ENCODE measurements at places on chromosomes 3 and 15.

GRCh38 chr3:26638113-26638512 lies 15.5 kb downstream of the LRRC3B start:
- DNase-seq, result no peak

GRCh38 chr3:141091426-141091825 lies 40.3 kb downstream of the SPSB4 start:
- DNase-seq, result no peak

DNA sequence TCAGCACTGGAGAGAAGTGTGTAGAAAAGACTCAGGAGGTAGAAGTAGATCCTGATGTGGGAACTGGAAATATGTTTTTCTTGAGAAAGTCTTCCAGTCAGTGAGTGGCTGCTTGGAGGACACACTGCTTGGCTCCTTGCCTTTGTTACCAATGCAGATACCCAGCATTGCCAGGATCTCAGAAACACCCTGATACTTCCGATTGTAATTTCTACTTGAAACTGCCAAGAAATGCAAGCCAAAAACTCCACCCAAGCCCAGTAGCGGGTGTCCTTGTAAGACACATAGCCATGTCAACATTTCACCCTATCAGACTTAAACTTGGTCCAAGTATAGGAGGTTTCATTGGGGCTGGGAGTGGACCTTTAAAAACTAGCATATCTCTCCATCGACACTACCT lies 141.8 kb downstream of the ALDH1A2 start:
- DNase-seq, result no peak

DNA sequence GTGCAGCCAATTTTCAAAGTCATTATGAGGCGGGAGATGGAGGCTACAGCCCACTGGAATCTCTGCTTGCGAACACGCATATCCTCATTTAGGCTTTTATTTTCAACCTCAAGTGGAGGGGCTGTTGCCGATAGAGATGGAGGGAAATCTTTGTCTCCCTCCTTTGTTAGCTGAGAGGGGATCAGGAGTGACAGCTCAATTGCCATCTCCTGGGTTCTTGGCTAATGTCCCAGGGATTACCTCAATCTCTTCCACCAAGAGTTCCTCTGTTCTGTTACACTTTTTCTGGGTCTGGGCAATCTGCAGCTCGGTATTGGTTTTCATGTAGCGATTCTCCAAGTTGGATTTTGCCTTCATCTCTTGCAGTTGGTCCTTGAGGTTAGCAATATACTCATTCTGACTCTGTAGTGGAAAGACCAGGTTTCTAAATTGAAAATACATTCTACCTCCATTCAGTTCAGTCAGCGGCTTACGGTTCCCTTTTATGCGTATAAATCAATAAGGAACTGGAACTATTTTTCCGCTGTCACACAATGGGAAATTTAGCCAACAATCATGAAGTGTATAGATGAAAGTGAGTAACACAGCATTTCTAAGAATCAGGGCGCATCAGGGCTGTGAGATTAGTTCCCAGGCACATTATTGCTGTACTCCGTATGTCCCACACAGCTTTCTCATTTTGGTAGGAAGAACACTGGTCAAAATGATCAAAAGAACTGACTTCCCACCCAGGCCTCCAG lies 36.2 kb upstream of the RPL35A start:
- DNase-seq, result no peak

DNA sequence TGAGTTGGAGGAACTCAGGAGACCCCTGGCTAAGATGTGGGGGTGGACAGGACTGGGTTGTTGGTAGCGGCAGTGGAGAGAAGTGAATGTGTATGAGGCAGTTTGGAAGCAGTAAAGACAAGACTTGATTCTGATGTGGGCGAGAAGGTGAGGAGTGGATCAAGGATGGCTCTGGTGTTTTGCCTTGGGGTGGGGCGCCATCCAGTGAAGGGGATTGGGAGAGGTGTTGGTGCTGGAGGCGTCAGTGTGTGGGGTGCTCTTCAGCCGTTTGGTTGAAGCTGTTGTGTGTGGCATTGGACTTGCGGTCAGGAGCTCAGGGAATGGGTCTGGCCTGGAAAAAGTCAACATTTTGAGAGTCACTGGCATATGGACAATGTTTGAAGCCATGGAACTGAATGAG lies 13.3 kb downstream of the FAN1 start:
- no peak for DNase-seq

Data from activated CD4-positive, CD25-positive, alpha-beta regulatory T cell treated with anti-CD3 and anti-CD28 coated beads, Interleukin-2, amount 50 U/mL, for 72 hours (primary cell).